NCI-H774 (cell line): ENCODE measurements at places on chromosomes 1 and 21.

GRCh38 chr1:17027403-17027802, 15.7 kb upstream of the ATP13A2 start:
- DNase-seq, result no peak

GRCh38 chr1:153375511-153375910, at the start of gene S100A12:
Gene S100A12, minus strand, starts transcription at chr1:153375621. Its CDS starts 1,029 bp downstream, at chr1:153374592.
- DNase-seq, result no peak

GRCh38 chr1:220768126-220768601, 18.5 kb upstream of the MTARC1 start:
- DNase-seq, result no peak

- DNase-seq, result no peak
Measured at GRCh38 chr1:81435175-81435574, 365.6 kb upstream of the ADGRL2 start.

DNA sequence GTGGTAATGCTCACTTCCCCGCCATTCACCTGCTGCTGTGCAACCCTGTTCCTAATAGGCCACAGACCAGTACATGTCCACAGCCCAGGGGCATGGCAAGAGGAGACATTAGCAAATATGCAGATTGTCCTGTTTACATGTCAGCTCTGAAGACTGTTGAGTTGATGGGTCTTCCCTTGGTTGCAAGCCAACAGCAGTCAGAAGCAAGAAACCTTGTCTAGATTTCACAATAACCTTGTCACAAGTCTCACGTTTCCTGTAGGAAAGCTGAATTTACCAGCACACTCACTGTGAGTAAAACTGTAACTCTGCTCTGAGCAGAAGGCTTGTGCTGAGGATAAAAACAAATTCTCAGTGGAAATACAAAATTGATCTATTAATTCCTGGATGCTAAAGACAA, 195.1 kb downstream of the HLX start:
- DNase-seq, result no peak

DNA sequence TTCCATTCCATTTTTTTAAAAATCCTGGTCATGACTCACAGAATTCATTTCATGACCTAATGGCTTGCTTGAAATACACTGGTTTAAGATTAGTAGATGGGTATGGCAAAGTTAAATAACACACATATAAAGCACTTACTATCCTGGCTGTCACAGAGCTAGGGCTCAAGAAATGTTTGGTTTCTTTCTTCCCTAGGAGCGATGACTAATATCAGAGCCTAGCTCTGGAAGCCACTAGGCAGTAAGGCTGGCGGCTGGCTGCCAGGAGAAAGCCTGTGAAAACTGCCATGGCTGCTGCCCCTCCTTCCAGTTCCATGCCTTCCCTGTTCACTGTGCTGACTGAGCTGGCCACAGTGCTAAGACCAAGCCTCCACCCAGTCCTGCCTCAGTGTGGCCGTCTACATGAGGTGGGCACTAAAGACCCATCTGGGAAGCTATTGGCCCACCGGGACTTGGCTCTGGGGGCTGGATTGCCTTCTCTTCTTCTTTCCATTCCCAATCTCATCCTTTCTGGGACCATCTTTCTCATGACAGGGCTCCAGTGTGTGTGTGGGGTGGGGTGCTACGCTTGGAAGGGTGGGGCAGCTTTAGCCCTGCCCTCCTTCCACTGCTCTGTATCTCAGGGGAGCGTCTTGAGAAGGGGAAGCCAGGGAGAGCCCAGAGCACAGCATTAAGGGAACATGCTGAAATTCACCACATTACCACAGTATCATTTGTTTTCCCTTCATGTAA, 10.8 kb upstream of the ASCL5 start:
- no peak for DNase-seq

GRCh38 chr1:56897150-56898004, 42.8 kb downstream of the C8A start:
- no peak for DNase-seq

DNA sequence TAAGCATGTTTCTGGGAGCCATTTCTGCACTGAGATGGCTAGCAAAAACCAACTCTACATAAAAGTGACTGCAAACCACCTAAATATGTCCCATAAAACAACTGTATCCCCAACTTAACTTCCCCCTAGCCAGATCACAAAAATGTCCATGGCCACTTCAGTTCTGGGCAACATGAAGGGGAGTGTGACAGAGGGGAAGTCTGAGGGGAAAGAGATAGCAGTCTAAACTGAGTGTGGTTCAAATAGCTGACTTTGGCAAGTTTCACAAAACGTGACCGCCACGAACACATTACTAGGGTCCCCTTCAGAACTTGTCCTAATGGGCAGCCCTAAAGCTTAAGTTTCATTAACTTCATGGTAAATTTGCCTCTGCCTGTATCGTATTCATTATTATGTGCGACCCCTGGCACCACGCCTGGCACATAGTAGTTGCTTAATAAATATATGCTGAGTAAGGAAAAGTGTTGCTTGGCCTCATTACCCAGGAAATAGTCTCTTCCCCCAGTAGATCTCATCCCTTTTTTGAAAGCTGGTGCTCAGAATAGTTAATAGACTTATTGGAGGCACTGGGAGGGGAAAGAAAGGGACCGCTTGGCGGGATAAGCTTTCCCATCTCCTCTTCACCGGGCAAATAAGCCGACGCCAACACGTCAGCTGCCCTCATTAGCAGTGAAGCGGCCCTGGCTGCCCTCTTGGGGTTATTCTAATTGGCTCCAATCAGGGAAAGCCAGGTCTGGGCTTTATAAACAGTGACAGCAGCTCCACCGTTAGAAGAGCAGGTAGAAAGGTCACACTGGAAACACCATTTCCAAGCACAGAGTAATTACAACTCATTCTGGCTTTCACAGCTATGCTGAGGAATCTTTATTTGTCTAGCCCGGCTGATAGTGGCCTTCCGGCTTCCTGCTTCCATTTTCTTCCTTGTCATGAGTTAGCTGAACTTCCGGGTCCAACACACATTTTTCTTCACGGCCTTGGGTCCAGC, 122.1 kb downstream of the LRIG2 start:
- no peak for DNase-seq

GRCh38 chr1:17874231-17874630, 119.1 kb downstream of the ACTL8 start:
- no peak for DNase-seq

DNA sequence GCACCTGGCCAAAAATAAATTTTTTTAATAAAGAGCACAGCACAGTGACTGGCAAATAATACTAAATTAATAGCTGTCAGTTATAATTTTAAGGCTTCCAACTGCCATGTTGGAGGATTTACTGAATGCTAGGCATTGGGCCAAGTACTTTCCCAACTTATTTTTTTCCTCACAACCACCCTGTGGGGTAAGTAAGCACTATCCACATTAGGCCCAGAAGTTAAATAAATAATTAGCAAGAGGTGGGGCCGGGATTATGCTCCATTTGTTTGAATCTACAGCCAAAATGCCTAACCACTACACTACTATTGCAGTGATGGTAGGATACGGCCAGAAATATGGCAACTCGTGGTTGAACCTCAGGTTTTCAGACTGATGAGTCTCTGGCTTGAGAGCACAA, 4.6 kb upstream of the TRNAU1AP start:
- DNase-seq, result no peak

DNA sequence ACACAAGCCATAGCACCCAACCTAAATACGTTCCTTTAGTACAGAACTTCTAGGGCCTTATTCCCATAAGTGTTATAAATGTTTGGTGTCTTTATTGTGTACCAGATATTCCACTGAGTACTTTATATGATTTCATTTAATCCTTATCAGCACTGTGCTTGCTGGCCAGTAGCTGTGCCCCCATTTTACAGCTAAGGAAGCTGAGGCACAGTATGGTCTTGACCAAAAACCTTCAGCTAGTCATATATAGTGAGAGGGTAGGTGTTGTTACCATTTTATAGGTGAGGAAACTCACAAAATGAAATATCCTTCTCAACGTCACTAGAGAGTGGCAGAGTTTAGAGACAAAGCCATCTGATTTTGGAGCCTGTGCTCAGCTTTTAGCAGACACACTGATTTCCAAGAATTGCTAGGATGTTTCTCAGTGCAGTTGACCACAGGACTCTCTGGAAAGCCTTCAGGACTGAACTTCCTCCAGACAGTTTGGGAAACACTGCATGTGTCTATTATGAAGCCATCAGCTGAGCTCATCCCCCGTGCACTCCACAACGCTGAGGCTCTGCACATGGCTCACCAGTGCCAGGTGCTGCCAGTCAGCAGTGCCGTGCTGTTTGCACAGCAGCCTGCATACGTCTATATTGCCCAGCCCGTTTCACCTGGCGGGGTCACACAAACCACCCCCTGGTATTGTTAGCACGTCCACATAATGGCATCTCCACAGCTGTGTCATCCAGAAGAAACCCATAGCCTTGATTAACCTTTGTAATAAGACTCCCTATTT, 15.4 kb downstream of the NPPA start:
- DNase-seq, result peak; percentile 70

DNA sequence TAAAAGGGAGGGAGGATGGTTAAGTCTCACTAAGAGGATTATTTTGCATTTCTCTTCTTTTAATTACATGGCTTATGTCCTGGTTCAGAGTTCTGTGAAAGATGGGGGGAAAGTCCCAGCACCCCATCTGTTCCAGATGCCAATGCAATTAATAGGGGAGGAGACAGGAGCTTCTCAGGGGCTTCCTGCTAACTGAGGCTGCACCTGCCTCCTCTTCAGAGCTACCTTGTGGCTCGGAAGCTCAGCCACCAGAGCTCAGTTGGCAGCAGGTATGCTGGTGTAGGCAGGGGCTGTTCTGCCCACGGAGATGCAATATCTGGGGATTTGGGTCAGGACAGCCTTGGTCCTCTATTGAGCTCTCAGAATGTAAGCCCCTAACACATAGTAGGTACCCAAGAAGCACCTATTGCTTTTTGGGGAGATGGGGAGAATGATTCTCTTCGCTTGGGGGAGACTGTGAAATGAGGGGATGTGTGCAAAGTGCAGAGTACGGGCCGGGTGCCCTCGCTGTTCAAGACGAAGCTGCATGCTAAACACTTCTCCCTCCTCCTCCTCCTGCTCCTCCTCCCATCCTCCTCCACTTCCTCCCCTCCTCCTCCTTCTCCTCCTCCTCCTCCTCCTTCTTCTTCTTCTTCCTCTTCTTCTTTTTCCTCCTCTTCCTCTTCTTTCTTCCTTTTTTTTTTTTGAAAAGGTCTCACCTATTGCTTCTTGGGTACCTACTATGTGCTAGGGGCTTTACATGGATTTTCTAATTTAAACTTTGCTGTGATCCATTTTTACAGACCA, 279.0 kb downstream of the PTPRU start:
- DNase-seq, result no peak

- DNase-seq, result peak; percentile 12
Measured at GRCh38 chr1:203278082-203278884, 27.0 kb upstream of the BTG2 start.
